ENCODE measurements at places on chromosomes 13 and 19.

GRCh38 chr19:10424011-10424637 lies 3.8 kb downstream of the PDE4A start:
- H3K27me3 ChIP-seq = peaks cover 10% of the 10 kb centered on the region
- H3K4me3 ChIP-seq = peak overlapping the region; percentile 71
- H3K27ac ChIP-seq = no peak overlapping the region
- no peaks in the 10 kb centered on the region for H3K36me3 ChIP-seq

GRCh38 chr13:50844084-50844875 lies 788 bp upstream of the DLEU7 start:
- no peaks in the 10 kb centered on the region for H3K4me1 ChIP-seq
- no peak for DNase-seq
- no peak overlapping the region for H3K4me3 ChIP-seq
- peaks cover 10% of the 10 kb centered on the region for H3K27me3 ChIP-seq
- H3K36me3 ChIP-seq = no peaks in the 10 kb centered on the region
- H3K27ac ChIP-seq = no peak overlapping the region

DNA sequence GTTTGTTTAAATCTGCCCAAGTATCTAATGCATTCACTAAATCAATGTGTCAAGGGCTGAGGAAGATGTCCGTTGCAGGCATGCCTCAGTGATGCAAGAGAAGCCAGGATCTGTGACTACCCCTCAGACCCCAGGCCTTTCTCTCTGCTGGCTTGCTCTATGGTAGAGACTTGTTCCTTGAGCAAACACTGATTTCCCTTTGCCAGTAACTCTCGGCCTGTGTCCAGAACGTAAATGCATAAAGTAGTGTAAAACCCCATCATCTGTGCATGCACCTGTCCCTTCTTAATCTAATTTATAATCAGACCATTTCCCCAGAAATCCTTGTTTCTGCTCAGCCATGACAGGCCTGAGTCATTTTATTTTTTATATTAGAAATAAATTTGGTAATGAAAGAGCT lies 28.7 kb upstream of the FRY start:
- H3K27ac ChIP-seq = no peak overlapping the region
- H3K36me3 ChIP-seq = no peaks in the 10 kb centered on the region
- no peak overlapping the region for H3K4me3 ChIP-seq
- no peak for DNase-seq
- H3K27me3 ChIP-seq = no peaks in the 10 kb centered on the region

GRCh38 chr13:106846571-106847448 lies 278.9 kb upstream of the ARGLU1 start:
- no peaks in the 10 kb centered on the region for H3K36me3 ChIP-seq
- H3K27ac ChIP-seq = no peak overlapping the region
- no peaks in the 10 kb centered on the region for H3K4me1 ChIP-seq
- no peak for DNase-seq

- no peak overlapping the region for H3K27ac ChIP-seq
- DNase-seq = no peak
- H3K4me1 ChIP-seq = peaks cover 5% of the 10 kb centered on the region
- H3K27me3 ChIP-seq = no peaks in the 10 kb centered on the region
- no peak overlapping the region for H3K4me3 ChIP-seq
- H3K36me3 ChIP-seq = no peaks in the 10 kb centered on the region
Measured at GRCh38 chr13:94178625-94179244, 300.7 kb downstream of the DCT start.

GRCh38 chr19:54426291-54426931 lies 11.1 kb downstream of the TTYH1 start:
- H3K27me3 ChIP-seq = peaks cover 17% of the 10 kb centered on the region
- no peak for DNase-seq
- H3K4me1 ChIP-seq = no peaks in the 10 kb centered on the region
- H3K27ac ChIP-seq = no peak overlapping the region
- no peaks in the 10 kb centered on the region for H3K36me3 ChIP-seq
- no peak overlapping the region for H3K4me3 ChIP-seq

DNA sequence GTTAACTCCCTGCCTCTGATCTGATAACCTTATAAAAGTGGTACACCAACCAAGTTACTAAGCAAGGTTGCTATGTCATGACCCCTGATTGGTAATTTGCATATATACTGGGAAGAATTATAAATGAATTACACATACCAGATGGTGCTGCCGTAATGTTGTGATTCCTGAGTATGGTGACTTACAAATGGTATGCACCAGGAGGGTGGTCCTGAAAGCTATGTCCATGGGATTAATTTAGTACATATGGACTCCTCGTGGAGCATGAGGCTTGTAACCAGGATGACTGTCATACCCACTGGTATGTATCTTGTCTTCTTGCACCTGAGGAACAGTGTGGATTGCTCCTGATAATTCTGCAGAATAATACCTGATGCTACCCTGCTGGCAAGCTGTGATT lies 240.6 kb downstream of the GPC6 start:
- H3K27ac ChIP-seq = no peak overlapping the region
- H3K36me3 ChIP-seq = no peaks in the 10 kb centered on the region
- peaks cover 2% of the 10 kb centered on the region for H3K27me3 ChIP-seq
- H3K4me3 ChIP-seq = no peak overlapping the region

DNA sequence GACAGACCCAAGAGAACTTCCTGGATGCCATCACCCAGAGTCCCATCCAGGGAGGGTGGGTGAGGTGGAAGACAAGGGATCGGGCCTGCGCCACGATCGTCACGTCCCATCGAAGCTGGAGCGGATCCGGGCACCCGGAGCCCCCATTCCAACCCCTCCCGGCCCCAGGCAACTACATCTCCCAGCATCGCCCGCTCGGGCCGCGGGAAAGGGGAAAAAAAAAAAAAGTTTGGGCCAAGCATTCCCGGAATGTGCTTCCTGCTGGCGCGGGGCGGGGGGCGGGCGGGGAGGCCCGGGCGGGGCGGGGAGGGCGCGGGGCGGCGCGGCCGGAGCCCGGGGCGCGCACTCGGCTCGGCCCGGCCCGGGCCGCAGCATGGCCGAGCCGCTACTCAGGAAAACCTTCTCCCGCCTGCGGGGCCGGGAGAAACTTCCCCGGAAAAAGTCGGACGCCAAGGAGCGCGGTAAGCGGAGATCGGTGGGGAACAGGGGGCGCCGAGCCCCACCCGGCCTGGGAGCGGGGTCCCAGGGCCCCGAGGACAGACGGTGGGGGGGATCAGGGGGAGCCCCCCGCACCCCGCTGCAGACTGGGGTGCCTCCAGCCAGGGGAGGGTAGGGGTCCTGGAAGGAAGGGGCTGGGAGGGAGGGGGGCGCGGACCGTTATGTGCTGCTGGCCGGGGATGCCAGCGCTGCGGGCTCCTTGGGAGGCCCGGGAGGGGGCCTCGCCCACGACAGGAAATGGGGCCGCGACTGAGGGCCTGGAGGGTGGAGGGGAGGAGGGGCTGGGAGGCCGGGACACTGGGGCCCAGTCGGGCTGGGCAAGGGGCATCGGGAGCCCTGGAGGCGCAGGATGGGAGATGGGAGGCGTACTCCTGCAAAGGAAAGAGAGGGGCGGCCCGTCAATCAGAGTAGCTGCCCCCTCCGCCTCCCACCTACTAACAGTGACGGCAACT lies at the start of gene SYDE1:
Gene SYDE1 (plus strand): TSS at position 341 of the 950 bp plus-strand sequence. CDS start 33 bp downstream, at position 374.
- H3K27me3 ChIP-seq = peaks cover 3% of the 10 kb centered on the region
- no peak for DNase-seq
- H3K4me3 ChIP-seq = peak within 1 kb of the TSS; percentile 94
- H3K4me1 ChIP-seq = peaks cover 17% of the 10 kb centered on the region
- H3K27ac ChIP-seq = peak within 1 kb of the TSS; percentile 91
